EL (cell line): ENCODE measurements at places on chromosomes 7 and 10.

- peak; percentile 85 for DNase-seq
Measured at GRCh38 chr7:150428671-150429451, 21.6 kb upstream of the GIMAP8 start.

- DNase-seq: peak; percentile 43
Measured at GRCh38 chr7:2870471-2870931, 26.4 kb upstream of the GNA12 start.

GRCh38 chr7:16891338-16891737 is 9.6 kb upstream of the AGR3 start:
- DNase-seq: peak; percentile 68

- no peak for DNase-seq
Measured at GRCh38 chr7:37322831-37323230, 125.8 kb downstream of the ELMO1 start.

- no peak for DNase-seq
Measured at GRCh38 chr7:68720697-68721096, 877.6 kb upstream of the AUTS2 start.
